Left forelimb (tissue), 1 donor: ENCODE measurements at places on chromosomes 5 and 9.

GRCh38 chr5:84384604-84385575, at the start of gene EDIL3:
EDIL3 (minus strand) TSS chr5:84384880; CDS start chr5:84384374, 506 bp downstream.
- peak; percentile 68 for DNase-seq

GRCh38 chr9:122265149-122265915, 650 bp downstream of the MRRF start:
- DNase-seq, result peak; percentile 64

- no peak for DNase-seq
Measured at GRCh38 chr9:15058236-15058635, 148.0 kb upstream of the FREM1 start.

GRCh38 chr9:125763394-125763801, 16.2 kb downstream of the PBX3 start:
- no peak for DNase-seq

GRCh38 chr5:88682881-88683361, 200.1 kb downstream of the MEF2C start:
- DNase-seq, result no peak

- DNase-seq, result no peak
Measured at GRCh38 chr9:118563677-118564076, 805.6 kb downstream of the BRINP1 start.

DNA sequence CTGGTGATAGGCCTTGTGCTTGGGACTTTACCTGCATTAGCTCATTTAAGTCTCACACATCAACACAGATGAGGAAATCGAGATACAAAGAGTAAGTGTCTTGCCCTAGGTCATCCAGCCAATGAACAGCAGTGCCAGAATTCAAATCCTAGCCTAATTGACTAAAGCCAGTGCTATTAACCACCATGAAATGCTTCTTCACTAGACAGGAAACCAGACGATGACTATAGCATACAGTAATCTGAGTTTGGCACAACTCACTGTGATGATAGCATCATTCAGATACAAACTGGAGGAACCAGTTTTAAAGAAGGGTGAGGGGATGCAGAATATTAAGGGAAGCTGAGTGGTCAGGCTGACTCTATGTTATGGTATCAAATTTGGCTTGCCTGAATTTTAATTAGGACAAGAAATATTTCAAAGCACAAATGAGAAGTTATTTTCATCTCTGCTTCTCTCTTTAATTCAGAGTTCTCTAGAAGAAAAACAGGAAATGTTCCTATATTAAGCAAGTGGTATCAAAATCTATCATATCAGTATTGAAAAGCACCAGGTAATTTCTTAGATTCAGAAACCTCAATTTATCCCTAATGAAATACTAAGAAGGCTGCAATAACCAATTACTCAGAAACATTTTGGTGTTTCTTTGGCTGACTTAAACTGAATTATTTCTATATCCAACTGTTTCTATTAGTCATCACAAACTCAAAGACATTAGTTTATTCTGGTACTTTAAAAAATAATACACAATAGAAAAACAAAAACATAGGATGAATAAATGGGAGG, 147.0 kb upstream of the RASA1 start:
- DNase-seq, result no peak

DNA sequence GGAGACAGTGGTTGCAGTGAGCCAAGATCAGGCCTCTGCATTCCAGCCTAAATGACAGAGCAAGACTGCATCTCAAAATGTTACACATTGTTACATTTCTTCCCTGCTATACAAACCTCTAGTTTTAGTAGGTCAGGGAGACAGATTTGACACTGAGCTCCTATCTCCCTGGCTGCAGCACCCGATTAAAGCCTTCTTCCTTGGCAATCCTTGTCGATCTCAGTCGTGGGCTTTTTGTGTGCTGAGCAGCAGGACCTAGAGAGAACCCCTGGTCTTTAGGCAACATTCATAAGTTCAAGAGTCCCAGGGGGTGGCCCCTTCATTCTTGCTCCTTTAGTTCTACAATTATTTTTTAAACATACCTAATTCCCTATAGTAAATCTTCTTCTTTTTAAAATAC, 13.0 kb downstream of the SERINC5 start:
- DNase-seq, result no peak

GRCh38 chr5:138282920-138283742, 8.7 kb upstream of the GFRA3 start:
- no peak for DNase-seq

DNA sequence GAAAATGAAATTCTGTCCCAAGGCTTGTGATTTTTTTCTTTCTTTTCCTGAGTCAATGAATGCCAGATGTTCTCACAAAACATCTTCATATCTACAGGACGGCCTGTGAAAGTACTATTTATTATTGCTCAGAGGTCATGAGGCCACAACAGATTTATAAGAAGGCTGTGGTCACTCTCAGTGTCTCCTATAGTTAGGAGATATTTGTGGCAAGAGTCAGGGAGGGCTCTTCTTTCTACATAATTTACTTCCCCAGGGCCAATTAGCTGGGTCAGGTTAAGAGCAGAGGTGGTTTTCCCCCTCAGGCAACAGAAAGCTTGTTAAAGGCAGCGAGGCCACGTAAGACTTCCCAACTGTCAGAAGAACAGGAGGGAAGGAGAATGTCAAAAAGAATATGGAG, 248.7 kb downstream of the SLIT3 start:
- no peak for DNase-seq

DNA sequence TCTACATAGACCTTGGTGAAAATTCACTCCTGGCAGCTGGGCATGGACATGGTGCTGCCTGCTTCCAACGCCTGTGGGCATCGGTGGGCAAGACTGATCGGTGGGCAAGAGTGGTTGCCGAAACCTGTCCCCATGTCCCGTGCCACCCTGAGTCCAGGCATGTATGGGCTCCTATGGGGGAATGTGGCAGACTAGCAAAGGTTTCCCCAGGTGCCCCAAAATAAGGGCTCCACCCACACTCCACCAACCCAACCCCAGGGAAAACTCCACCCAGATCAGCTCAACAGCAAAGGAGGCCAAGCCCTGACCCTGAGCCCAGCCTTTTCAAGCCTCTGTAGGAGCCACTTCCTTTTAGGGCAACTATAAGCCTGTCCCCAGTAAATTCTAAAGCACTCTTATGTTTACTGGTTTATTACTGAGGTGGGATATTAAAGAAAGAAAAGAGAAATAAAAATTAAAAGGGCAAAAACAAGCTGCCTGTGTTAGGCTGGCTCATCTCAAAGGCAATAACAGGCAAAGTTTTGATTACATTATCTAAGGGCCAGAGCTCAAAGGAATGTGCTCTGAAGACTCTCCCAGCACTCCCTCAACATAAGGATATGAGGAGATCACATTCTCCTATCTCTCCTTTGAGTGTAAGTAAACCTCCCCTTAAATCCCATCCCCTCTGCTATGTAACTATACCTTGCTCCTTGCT, 8.9 kb upstream of the SPATA31E1 start:
- DNase-seq, result no peak

DNA sequence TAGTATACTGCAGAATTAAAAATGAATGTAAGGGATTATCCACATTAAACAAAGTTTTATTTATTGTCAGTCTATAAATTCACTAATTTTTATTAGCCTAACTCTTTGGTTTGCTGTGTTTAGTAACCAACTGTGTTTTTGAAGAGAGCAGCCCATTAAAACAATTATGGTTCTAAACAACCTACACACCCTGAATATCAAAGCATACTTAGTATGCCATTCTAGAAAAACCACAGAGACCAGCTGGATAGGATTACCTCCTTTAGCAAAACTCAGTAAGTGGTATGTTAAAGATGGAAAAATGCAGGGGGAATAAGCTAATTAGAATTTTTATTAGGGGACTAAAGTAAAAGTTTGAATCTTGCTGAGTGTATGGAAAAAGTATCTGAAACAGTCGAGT, 1981.7 kb upstream of the NUDT12 start:
- no peak for DNase-seq

- DNase-seq, result no peak
Measured at GRCh38 chr5:44891116-44891515, 82.4 kb downstream of the MRPS30 start.

DNA sequence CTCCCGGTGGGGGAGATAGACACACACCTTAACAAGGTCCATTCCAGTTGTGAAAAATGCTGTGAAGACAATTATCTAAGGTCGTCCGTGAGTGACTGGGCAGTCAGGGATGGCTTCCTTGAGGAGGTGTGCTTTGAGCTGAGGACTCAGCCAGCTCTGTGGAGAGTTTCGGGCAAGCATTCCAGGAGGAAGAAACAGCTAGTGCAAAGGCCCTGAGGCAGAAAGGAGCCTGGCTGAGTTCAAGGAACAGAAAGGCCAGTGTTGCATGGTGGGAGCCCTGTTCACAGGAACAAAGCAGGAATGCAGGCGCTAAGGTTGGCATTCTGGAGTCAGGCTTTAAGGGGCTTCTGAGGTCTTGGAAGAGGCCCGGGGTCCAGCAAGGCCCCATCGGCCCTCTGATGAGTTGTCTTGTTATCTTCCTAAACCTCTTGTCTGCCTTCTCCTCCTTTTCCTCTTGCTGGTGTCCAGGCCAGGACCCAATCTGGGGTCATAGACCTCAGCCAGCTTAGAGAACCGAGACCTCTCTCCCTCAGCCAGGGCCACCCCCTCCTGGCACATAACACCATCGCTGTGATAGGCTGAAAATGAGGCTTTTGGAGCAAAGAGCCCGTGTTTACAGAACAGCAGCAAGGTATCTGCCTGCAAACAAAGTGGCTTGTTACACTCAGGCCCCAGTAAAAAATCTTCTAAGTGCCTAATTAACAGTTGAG, 270.2 kb upstream of the MVB12B start:
- DNase-seq, result no peak

DNA sequence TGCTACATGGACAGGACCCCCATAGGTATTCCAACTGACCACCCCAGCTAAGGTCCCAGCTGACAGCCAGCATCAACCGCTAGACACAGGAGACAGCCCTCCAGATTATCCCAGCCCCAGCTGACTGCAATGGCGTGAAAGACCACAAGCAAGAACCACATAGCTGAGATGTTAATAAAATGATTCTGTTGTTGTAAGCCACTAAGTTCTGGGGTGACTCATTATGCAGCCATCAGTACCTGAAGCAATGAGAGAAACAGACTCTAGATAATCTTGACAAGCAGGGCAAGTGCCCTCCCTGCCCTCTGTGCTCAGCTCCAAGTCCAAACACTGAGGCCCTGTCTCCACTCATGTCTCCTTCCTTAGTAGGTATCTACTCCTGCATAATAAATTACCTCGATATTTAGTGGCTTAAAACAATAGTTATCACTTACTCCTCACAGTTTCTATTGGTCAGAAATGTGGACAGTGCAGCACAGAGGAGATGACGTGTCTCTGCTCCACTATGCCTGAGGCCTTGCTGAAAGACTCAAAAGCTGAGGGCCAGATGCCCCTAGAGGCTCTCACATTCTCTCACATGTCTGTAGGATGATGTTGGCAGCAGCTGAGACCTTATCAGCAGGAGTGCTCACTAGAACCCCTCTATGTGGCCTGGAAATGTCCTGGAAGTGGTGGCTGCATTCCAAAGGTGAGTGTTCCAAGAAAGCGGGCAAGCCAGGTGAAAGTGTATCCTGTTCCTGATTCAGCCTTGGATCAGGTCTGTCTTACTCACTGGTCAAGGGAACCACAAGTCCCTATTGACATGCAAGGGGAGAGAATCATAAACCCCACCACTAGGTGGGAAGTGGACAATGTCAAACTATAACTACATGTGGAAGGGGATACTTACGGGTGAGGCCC, 2.5 kb downstream of the MGAT1 start:
- DNase-seq, result no peak

DNA sequence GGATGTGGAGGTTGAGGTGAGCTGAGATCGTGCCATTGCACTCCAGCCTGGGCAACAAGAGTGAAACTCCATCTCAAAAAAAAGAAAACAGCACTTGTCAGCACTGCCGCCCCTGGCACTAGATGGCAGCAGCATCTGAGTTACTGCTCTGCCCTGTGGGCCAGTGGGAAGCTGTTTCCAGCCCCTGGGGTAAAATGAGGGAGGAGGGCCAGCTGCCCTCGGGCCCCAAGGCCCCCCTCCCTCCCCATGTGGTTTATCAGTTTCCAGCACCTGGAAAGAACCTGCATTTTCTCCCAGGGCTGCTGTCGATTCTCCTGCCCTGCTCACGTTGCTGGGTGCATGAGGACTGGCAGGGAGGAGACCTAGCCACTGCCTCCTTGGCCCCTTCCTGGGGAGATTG, 13.2 kb upstream of the CEL start:
- no peak for DNase-seq

- DNase-seq, result no peak
Measured at GRCh38 chr9:121895818-121896544, 197.1 kb downstream of the TTLL11 start.

DNA sequence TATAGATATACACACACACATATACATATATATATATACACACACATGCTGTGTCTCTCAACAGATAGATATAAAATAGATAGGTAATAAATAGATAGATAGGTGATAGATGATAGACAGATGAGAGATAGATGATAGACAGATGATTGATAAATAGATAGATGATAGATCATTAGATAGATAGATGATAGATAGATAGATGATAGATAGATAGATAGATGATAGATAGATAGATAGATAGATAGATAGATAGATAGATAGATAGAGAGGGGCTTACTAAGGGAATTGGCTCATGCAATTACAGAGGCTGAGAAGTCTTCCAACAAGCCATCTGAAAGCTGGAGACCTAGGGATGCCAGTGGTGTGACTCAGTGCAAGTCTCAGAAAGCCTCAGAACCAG, 394.5 kb downstream of the ICE1 start:
- DNase-seq, result no peak

- DNase-seq, result no peak
Measured at GRCh38 chr5:154654486-154655371, 100.4 kb upstream of the LARP1 start.

- no peak for DNase-seq
Measured at GRCh38 chr9:4986783-4987182, 1.7 kb downstream of the JAK2 start.

GRCh38 chr9:96556701-96557461, 62.8 kb downstream of the CDC14B start:
- no peak for DNase-seq

DNA sequence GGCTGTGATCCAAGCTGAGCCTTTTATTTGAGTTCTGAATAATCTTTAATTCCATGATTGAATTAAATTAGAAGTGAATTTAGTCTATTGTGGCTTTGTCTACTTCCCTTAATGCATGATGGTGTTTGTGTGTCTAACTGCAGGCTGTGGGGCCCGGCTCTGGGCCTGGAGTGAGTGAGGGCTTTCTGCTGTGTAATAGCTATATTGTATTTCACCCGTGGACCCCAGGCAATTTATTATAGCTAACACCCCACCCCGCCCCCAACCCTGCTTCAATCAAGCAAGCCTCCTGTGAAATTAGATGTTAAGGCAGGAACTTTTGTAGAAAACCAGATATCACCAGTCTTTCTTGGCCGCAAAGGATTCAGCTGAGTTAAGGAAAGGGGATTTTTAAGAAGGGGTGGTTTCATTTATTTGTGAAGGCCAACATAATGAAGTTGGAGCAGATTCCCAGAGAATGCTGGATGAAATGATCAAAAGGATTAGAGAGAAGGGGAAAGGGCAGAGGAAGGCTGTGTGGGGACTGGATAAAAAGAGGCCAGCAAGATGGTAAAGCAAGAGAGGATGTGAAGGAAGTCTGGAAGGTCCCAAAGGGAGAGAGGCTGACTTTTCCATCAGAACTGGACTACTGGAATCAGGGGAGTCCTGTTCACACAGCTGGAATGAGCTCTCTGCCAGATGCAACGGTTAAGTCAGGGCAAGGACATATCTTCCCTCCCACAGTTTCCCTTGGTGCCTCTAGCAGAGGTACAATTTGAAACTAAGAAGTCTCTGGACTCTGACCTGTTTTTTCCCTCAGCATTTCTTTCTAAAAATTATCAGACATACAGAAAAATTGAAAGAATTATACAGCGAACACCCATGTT, 125.3 kb upstream of the SAP30L start:
- no peak for DNase-seq
